ENCODE measurements at places on chromosomes 4 and X.

- no peak for DNase-seq
Observed at GRCh38 chr4:147732518-147733235, 789 bp downstream of the ARHGAP10 start.

DNA sequence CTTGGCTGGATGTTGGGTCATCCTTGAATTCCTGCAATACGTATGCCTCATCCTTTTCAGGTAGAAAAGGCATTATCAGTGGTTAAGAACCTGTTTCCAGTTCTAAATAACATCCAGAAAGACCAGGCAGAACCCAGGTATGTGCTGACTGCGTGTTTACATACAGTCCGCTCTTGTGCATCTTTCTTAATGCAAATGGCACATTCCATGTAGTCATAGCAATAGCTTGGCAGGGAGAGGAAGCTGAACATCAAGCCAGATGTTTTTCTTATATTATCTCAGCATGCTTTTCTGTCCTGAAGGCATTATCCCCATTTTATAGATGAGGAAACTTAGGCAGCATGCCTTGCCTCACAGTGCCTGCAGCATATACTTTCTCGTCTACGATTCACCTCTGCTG, 2.1 kb downstream of the DCLK2 start:
- DNase-seq: no peak

GRCh38 chrX:103562801-103563200, 22.5 kb upstream of the TCEAL4 start:
- no peak for DNase-seq

GRCh38 chrX:16836371-16836770, 33.8 kb downstream of the RBBP7 start:
- no peak for DNase-seq

DNA sequence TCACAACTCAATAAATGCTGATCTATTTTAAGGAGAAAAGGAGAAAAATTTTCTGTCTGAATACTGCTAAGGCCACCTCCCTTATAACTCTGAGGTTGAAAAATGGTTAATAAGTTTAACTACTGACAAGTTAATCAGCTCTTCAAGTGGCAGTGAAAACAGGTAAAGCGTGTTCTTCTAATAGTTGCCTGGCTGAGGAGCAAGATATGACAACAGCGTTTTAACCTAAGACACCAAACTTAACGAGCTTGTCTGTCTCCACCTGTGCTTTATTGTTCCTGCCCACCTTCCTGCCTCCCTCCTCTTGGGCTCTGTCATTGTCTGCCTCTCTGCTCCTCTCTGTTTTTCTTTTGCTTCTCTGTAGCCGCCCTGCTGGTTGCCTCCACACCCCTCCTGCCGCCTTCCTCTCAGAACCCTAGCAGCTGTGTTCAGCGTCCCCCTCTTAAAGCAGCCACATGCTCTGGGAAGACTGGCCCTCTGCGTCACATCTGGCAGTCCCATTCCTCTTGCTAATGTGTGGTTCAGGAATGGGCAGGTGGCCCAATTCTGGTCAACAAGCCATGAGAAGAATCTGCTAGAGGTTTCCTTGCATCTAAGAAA, 4.3 kb upstream of the TSPAN5 start:
- peak; percentile 51 for DNase-seq

- no peak for DNase-seq
Observed at GRCh38 chrX:30941898-30942297, 52.8 kb upstream of the TAB3 start.

GRCh38 chrX:33078273-33078672, 133.1 kb downstream of the DMD start:
- DNase-seq: no peak

DNA sequence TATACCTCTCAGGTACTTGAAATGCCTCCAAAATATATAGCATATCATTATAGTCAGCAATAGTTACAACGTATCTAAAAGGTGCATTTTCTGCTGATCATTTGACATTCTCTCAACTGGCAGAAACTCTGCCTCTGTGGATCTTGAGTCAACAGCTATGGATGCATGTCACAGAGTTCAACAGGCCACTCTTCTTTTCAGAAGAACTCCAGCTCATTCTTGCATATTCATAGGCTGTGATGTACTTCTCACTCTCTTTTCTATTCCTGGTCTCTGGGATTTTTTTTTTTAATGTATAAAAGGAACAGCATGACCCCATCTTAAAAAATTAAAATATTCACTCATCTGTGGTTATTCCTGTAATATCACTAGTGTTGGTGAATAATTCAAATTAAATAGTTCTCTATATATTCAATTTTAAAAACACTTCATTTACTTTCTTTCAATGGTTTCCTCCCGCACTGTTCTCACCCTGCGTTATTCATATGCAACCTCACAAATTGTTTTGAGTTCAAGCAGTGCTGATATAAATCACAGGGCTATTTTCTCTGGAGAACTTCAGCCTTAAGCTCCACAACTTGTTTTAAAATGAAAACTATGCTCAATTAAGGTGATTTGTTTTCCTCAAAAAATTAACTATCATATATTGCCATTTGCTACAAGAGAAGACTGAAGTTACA, 1111.2 kb upstream of the ADGRL3 start:
- DNase-seq: no peak

DNA sequence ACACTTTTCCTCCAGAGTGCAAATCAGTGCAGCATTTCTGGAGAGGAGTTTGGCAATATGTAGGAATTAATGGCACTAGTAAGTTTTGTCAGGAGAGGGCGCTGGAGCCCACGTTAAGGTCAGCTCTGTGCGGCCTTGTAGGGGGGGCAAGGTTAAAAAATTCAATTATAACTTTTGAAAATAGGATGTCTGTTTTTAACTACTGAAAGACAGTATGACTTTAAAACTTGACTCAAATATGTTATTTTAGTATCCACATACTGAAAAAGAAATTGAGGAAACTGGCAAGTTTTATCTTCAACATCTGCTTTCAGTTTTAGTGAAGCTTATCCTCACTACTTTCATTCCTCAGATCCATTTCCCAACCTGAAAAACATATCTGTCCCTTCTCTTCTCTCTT, 30.9 kb upstream of the HSD17B13 start:
- DNase-seq: peak; percentile 13

DNA sequence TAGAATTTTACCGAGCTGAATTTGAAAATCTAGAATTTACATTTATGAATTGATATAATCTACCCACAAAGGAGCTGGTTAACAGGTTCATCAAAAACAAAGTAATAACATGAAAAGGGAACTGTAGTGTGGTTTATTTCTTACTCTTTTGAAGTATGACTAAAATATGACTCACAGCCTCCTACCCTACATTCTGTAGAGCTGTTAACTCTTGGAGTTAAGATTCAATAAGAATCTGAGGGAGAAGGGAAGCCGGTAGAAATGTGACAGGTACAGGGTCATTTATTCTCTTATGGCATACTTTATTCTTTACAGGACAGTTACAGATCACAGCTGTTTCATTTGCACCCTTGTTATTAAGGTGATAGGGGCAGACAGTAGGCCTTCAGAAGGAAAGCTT, 132.2 kb upstream of the FAM47B start:
- no peak for DNase-seq

GRCh38 chr4:112673686-112674085, 36.7 kb downstream of the LARP7 start:
- DNase-seq: no peak

DNA sequence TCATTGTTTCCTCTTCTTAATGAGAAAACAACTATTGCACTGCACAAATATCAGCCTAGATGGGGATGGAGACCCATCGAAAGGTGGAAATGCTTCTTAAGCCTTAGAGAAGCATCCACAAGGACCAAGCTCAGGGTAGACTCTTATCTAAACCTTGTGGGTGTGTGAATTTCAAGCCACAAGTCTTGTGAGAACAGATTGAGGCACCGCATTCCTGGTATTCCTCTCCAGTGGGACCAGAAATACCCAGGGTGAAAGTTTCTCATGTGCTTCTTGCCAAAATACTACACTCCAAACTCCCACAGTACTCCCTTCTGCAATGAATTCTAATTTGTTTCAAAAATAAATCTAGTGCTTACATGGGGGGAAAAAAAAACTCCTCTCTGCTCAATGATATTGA, 375.6 kb downstream of the PDGFC start:
- no peak for DNase-seq

DNA sequence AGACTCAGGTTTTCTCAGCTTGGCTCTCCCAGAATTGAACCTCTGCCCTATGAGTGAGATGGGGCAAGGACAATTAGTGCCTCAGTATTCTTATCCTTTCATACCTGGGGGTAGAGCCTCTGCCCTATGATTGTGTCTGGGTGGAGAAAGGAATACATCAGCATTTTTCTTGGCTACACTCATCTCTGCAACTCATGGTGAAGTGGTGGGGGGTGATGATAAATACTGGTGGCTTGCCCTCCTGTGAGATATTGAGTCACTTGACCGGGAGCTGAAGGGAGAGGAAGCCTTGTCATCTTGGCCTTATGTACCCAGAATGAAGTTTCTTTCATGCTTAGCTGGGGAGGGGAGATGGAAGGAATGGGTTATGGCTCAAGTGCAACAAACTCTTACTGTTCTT, 71.3 kb upstream of the ENOX2 start:
- no peak for DNase-seq

DNA sequence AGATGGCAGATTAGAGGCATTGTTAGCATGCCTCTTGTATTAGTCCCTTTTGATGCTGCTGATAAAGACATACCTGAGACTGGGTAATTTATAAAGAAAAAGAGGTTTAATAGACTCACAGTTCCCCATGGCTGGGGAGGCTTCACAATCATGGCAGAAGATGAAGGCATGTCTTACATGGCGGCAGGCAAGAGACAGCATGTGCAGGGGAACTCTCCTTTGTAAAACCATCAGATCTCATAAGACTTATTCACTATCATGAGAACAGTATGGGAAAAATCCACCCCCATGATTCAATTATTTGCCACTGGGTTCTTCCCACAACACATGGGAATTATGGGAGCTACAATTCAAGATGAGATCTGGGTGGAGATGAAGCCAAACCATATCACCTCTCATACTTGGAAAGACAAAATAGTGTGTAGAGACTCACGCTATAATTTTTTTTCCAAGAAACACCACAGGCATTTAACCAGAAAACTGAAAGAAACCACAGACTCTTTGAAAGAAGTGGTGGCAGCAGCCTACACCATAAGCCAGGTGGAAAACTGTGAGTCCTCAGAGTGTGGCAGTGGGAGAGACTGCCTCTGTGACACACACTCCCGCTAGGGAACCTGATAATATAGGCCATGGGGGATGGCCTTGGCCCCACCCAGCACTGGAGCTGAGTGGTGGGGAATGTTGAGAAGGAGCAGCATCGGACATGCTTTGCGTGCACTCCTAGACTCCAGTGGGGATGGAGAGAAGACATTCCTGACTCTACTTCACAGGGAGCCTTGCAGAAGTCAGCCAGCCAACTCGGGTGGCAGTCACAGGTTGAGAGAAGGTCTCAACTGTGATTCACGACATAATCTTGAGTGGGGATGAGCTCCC, 51.5 kb downstream of the SLC2A9 start:
- DNase-seq: no peak

DNA sequence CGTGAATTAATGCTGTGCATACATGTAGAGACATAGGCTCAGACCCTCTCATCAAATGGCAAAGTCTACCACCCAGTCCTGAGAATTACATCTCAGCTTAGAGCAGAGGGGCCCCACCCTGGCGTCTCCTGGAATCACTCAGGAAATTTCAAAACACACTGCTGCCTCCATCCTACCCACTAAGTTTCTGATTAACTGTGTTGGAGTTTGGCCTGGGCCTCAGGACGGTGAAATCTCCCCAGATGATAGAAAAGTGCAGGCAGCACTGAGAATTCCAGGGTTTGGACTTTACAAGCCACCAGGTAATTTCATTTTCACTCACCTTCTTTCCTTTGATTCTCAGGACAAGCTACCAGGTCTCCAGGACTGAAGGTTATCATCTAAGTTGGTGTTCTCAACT, 3.3 kb upstream of the FAM9C start:
- no peak for DNase-seq

- no peak for DNase-seq
Observed at GRCh38 chr4:78298618-78299017, 241.5 kb downstream of the FRAS1 start.

DNA sequence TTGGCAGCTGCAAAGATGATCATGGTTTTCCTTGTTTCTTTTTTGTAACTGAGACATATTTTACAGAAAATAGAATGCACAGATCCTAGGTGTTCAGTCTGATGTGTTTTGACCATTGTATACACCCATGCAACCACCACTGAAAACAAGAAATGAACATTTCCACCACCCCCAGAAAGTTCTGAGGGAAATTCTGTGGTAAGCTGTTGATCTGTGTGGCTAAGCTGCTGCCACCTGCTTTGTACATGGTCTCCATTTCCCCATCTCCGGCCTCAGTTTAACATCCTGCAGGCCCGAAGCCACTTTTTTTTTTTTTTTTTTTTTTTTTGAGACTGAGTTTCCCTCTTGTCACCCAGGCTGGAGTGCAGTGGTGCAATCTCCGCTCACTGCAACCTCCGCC, 65.3 kb downstream of the NYX start:
- no peak for DNase-seq

GRCh38 chr4:72323227-72323626, 245.8 kb downstream of the ADAMTS3 start:
- DNase-seq: no peak

DNA sequence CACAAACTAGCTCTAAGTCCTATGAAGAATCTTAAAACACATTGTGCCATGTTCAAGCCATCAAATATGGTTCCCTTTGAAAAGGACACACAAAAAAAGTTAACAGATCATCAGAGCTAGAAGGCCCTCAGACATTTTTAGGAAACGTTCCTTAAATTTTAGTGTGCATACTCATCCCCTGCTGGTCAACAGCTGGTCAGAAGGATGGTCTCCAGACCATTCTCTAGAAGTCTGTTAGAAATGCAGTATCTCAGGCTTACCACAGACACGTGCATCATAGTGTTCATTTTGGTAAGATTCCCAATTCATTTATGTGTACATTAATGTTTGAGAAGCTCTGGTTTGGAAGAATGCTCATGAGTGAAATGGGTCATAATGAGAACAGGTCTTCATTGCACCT, 523.1 kb downstream of the INPP4B start:
- no peak for DNase-seq

DNA sequence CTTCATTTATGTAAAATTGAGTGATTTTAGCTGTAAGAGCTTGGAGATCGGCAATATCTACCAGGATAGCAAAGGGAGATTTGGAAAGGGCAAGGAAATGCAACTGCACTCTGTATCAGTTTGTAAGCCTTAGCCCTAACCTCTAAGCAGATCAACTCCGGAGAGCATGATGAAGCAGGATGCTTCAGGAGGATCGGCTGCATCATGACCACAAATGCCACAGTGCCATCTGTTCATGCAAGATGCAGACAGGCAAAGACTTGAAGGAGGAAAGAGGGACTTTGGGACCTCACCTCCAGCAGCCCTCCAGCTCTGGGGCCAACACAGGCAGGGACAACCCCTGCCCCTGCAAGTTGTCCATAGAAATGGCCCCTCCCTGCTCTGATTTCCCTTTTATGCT, 377.6 kb upstream of the GATB start:
- DNase-seq: peak; percentile 25

DNA sequence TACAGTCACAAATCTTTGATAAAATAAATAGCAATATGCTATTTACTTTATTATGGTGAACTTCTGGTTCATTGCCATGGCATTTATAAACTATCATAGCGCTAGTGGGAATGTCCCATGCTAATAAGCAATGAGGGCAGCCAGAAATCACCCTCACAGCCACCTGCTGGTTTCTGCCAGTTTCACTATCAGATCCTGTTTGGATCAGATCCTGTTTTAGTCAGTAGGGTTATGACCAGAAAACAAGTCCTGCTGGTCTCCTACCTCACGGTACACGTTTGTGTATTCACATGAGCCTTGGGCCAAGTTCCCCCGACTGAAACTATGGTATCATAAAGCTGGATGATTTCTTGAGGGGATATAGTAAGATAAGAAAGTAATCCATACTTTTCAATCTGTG, 17.7 kb downstream of the FOXR2 start:
- DNase-seq: no peak

- no peak for DNase-seq
Observed at GRCh38 chr4:150318971-150319370, 240.7 kb downstream of the DCLK2 start.

Data from CD4-positive, alpha-beta T cell treated with Interleukin-4 for 1 hour (primary cell).